ENCODE measurements at places on chromosomes 5 and 9.

DNA sequence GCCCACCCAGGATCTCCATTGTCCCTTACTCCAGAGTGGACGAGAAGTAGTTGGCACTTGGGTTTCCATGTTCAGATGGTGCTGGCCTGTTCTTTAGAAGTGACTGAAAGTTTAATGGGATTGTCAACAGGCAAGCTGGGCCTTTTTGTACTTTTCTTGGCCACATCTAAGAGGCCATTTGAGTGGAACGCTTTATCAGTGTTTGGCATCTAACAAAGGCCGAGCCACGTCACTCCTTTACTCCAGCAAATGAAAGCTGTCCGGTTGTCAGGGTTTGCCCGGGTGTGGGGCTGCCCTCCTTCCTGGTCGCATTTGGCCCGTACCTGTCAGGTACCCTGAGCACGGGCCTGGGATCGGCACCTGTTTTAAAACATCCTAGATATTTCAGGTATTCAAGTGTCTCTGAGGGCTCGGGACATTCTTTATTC lies 71.5 kb downstream of the RCL1 start:
- no peak for DNase-seq

GRCh38 chr9:135226369-135227050 lies 139.0 kb downstream of the OLFM1 start:
- DNase-seq: no peak

DNA sequence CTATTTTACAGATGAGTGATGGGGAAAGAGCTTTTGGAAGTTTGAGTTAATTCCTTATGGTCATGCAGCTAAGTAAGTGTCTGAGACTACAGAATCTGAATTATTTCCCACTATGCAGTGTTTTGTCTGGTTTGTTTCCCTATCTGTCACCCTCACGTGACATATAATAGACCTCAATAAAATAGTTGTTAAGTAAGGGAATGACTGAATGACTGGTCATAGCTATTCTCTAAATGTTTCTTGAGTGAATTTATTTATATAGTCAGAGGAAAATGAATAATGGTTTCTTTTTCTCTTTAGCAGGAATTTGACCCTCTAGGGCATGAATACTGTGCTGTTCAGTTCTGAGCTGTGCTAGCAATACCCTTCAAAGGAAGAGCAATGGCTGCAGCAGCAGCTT lies 10.3 kb downstream of the TRIM32 start:
- DNase-seq: no peak

DNA sequence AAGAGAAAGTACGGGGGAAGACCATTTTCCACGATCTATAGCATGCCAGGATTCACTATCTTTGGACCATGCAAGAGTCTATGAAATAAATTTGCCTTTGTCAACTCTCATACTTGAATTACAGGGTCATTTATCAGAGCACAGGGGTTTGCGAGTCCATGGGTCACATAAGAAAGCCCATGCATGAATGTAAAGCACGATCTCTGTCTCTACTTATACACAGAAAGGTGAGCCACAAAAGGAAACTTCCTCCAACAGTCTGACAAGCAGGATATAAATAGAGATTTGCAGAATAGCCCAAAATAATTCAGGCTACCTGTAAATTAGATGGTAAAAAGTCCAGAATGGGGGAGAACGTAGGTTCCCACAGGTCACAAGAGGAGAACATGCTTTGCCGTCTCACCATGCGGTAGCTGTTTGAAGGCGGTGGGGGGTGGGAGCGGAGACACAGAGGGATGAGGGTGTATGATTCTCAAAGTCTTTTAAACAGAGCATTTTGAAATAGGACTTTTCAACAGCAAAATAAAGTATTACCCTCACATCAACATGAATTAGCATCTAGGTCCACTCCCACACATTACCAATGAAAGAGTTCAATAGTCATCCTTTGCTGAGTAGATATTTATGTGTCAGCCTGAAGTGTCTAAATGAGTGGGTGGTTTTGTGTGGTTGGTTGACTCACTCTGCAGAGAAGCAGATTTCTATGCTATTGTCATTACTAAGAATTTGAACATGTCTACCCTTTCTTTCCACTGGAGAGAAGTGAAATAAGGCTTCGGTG lies 279.7 kb downstream of the EBF1 start:
- DNase-seq: peak; percentile 25

GRCh38 chr5:96572864-96573512 lies 89.2 kb upstream of the CAST start:
- DNase-seq: peak; percentile 99

- no peak for DNase-seq
These were observed 707.1 kb downstream of the PTPRD start for GRCh38 chr9:9905736-9906135.

- peak; percentile 19 for DNase-seq
These were observed 910 bp downstream of the TRIM14 start for GRCh38 chr9:98117984-98118639.

DNA sequence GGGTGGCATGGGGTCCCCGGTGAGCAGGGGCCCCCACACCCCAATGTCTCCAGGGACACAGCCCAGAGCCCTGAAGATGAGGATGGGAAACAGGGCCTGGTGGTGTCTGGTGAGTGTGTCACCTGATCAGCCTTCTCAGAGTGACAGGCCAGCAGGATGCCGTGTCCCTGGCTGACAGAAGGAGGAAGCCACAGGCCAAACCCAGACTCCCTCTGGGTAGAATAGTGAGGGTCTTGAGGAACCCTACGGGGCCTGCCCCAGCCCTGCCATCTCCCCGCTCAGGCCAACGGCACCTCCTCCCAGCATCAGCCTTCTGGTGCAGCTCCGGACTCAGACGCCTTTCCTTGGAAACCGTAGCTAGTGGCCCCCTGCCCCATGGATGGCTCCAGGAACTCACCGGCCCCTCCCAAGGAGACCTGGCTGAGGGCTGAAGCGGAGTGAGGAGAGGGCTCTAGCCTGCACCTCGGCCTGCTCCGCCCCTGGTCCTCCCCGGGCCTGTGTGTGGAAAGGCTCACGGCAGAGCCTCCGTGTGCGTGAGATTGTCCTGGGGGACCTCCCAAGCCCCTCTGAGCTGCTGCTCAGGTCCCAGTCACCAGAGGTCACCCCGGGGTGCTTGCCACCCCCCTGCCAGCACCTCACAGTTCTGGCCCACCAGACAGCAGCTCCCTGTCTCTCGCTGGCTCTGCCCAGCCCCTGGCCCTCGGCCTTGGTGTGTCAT lies 6.0 kb downstream of the RALGDS start:
- DNase-seq: no peak

DNA sequence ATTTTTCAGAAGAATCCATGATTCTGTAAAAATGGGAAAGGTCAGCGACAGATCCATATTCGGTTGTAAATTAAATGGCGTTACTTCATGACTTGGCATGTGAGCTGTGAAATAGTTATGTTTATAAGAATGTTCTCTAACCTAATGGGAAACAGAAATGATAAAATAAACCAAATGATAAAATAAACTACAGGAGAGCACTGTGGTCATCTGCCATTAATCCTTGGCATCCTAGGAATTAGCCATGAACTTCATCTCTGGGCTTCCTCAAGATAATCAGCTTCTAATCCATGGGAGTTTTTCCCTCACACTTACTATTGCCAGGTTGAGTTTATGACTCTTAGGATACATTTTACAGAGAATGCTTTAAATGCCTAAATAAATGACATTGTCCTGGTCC lies 94.6 kb upstream of the SLC30A5 start:
- DNase-seq: no peak

- peak; percentile 27 for DNase-seq
These were observed 510.4 kb downstream of the PSAT1 start for GRCh38 chr9:78807286-78807685.

DNA sequence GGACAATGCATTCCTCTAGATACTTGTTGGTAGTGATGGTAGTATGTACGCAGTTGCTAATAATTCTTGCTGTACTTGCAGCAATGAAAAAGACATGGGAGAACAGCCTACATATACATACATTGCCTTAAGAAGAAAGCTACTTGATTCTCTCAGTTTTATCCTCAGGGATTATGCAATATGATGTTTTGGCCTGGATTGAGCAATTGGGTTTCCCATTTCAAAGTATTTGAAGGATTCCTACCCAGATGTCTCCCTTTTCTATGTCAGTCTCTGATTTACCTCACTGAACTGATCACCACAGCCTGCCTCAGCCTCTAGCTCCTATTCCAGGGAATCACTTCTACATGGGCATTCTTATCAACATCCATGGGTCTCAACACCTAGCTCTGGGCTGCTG lies 210.1 kb upstream of the CDH10 start:
- no peak for DNase-seq

- no peak for DNase-seq
These were observed 6.1 kb downstream of the BASP1 start for GRCh38 chr5:17223367-17224185.

- peak; percentile 77 for DNase-seq
These were observed 188.4 kb downstream of the SNCAIP start for GRCh38 chr5:122500245-122501088.

GRCh38 chr5:50694027-50694590 lies 27.7 kb downstream of the PARP8 start:
- no peak for DNase-seq

- DNase-seq: peak; percentile 32
These were observed 3.7 kb downstream of the TXN start for GRCh38 chr9:110252509-110253139.

Data from cardiac fibroblast (primary cell).